ENCODE measurements at places on chromosomes 13 and 19. TPM values are rescaled to one million over a fixed set of nuclear protein-coding genes. Genes with fewer than 3 reads are reported as not detected.

Gene GPR108
- 42.3 TPM for total RNA-seq

Gene CEACAM7
- not detected for total RNA-seq

Gene HCST
- 0.36 TPM for total RNA-seq

Gene OR10H1
- total RNA-seq, result not detected

Gene PEG3
- 1.2 TPM for total RNA-seq

Gene LSM4
- 74.3 TPM for total RNA-seq

Gene ZNF132
- 8.8 TPM for total RNA-seq

Gene ZSCAN1
- 0.36 TPM for total RNA-seq

Gene MARK4
- total RNA-seq, result 16.2 TPM

Gene ACER1
- not detected for total RNA-seq

Gene RFC3
- 5.4 TPM for total RNA-seq

Gene LIPE
- 1.8 TPM for total RNA-seq

Gene NLRP9
- not detected for total RNA-seq

Gene DIS3
- 33.9 TPM for total RNA-seq

Gene LGI4
- 0.72 TPM for total RNA-seq

Gene ZIM2
- not detected for total RNA-seq

Gene CLEC4M
- total RNA-seq, result not detected

Gene ATP8B3
- 0.72 TPM for total RNA-seq

Gene RASL11A
- 8.8 TPM for total RNA-seq

Gene CYP2A7
- not detected for total RNA-seq

Gene PRR22
- total RNA-seq, result 0.36 TPM

Gene ZNF486
- 8.5 TPM for total RNA-seq

Gene IGFLR1
- total RNA-seq, result 0.72 TPM

Gene BTBD2
- total RNA-seq, result 57.5 TPM

Gene LRRC63
- not detected for total RNA-seq

Gene CEP89
- total RNA-seq, result 21.2 TPM

Gene CYP4F11
- total RNA-seq, result not detected

Gene SERPINE3
- total RNA-seq, result not detected

Gene OR7A5
- not detected for total RNA-seq

Gene KANK3
- total RNA-seq, result not detected

Gene PSPN
- total RNA-seq, result 1.2 TPM
